Stimulated activated naive CD4-positive, alpha-beta T cell (primary cell): ENCODE measurements at places on chromosomes 3 and 15.

GRCh38 chr3:115571413-115571812, 51.9 kb upstream of the GAP43 start:
- DNase-seq, result no peak

DNA sequence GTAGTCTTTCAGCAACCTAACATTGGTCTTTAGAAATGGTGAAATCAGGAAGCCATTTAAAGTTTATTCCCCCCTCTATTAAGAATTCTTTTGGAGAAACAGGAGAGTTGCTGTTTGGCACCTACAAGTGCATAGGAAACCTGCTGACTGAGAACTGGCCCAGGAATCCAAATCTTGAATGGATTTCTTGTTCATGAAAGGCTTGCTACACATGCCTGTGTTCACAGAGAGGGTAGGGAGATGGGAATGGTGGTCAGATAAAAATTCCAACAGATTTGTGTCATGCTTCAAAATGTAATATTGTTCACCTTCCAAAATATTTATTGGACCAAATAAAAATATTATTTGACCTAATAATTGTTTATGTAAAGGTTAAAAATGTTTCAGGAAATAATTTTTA, 24.2 kb upstream of the ZPLD1 start:
- DNase-seq, result no peak

GRCh38 chr15:55829826-55830225, 86.9 kb upstream of the PRTG start:
- no peak for DNase-seq

- DNase-seq, result no peak
Measured at GRCh38 chr3:118772547-118773011, 262.1 kb downstream of the IGSF11 start.

DNA sequence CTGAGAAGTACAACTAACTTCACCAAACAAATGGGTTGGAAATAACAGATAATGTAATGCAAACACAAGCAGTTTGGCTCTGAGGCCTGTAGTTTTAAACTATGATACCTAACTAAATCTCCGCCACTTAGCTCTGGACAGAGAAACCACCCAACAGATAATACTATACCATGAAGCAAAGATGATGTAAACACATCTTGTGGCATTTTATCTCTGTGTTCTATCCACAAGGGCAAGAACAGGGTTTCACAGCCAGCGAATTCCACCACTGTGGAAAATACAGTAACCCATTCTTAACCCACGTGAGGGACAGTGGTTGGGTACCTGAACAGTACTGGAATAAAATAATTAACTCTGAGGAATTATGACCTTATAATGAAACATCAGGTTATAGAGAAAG, 93.6 kb downstream of the P3H2 start:
- DNase-seq, result no peak

DNA sequence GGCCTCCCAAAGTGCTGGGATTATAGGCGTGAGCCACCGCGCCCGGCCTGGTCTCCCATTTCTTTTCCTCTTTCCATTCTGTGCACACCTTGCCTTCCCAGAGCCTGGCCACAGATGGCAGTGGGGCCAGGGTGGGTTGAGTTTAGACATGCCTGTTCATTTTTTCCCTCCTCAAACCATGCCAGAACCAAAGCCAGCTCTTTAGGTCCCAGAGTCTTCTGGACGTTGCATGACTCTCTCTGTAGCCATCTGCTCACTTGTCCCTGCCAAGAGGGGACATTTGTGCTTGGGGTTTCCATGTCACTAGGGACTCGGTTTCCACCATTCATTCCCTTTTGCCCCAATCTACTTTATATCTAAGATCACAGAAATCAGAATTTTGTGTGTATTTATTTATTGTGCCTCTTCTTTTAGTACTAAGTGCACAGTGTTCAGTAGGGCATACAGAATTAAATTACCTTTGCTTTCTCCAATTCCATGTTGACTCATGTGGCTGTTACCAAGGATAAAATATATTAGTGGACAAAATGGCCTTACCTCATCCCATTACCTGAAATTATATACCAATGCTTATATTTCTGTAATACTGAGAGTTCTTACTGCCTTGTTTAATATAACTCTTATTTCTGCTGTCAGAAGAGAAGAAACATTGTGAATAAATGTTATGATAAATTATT, 49.6 kb downstream of the USP13 start:
- DNase-seq, result no peak

DNA sequence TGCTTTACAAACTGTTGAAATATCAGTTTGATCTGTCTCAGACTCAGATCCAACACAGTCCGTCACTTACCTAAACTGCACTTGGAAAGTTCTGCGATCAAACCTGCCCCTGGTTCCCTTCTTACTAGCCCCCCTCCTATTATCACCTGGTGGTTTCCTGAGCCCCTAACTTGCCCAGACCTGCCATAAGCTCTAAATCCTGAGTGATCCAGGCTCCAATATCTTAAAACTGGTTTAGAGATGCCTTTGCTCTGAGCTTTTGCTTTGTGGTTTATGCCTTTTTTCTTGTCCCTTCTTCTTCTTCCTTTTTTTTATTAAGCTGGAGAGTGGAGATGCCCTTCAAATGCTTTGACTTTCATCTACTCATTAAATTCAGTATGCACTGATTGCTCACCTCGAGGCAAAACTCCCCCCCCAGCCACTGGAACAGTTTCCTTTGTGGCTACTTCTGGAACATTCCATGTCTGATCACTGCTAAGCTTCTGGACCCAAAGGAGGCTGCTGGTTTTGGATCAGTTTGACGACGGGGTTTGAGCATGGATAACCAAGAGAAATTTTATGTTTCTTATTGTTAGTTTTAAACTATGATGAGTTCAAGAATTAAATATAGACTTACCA, 3.5 kb upstream of the ITGB5 start:
- DNase-seq, result no peak

GRCh38 chr3:183193762-183194689, 31.5 kb upstream of the LAMP3 start:
- DNase-seq, result no peak
